ENCODE measurements at places on chromosomes 2 and 18.

DNA sequence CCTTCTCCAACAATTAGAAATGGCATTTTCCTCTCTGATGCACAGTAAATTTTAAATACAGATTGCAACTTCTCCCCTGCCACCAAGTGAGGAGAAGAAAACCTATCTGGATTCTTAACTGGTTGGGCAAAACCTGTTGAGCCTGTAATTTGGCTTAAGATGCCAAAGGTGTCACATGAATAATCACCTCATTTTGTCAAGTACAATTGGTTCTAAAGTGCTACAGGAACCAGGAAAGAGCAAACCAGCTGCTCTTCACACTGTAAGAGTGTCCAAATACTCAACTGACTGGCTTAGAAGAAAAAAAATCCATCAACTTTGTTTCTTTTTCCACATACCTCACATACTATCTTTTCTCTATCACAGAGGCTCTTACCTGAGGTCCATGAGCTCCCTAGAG, 35.4 kb downstream of the NPC1 start:
- DNase-seq = no peak

DNA sequence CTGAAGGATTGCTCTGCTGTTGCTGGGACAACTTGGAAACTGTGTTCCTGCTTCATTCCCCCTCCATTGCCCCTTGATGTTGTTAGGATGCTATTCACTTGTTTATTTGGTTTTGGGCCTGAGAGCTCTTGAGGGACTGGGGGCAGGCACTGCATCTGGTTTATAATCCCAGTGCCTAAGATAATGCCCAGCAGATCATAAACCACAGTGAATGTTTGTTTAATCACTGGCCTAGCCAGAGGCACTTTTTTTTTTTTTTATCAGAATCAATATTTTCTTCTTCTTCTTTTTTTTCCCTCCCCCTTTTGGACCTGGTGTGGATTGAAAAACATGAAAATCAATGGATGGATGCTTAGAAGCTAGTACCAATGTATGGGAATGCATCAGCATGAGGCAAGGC, 38.1 kb downstream of the KCNS3 start:
- no peak for DNase-seq

- DNase-seq = no peak
These were observed 90.6 kb downstream of the ADAM23 start for GRCh38 chr2:206533977-206534376.

DNA sequence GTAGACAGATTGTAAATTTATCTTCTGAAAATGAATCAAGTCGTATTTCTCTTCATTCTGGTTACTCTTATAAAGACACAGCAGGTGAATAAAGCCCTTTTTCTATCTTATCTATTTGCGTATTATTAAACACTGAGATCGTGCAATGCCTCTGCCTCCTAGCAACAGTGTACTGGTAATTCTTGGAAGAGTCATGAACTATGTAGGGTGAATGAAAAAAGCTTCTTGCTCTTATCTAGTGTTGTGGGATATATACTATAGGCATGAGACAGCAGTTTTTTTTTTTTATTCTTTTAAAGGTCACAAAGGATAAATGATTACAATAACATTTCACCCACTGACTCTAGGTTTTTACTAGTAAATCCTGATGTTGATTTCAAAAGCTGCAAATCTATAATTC, 324.2 kb downstream of the PDE11A start:
- DNase-seq = peak; percentile 24

- DNase-seq = no peak
These were observed 130.4 kb upstream of the CYP26B1 start for GRCh38 chr2:72278046-72278445.

- no peak for DNase-seq
These were observed 220.3 kb downstream of the ATAD2B start for GRCh38 chr2:23706613-23707078.
